Mammary microvascular endothelial cell (primary cell): ENCODE measurements at places on chromosomes 5 and 9. TPM values are rescaled to one million over a fixed set of nuclear protein-coding genes. Genes with fewer than 3 reads are reported as not detected.

CAMK2A gene
- not detected in 2 replicates for total RNA-seq

SV2C gene
- total RNA-seq = not detected in 2 replicates

IL31RA gene
- total RNA-seq = 0.53 and 1.4 TPM in 2 replicates

CTXN3 gene
- not detected in 2 replicates for total RNA-seq

CNTFR gene
- not detected in 2 replicates for total RNA-seq
